ENCODE measurements at places on chromosomes 5 and 9. TPM values are rescaled to one million over a fixed set of nuclear protein-coding genes. Genes with fewer than 3 reads are reported as not detected.

GRCh38 chr9:117302487-117302886 lies 112.4 kb downstream of the ASTN2 start:
- no peaks in the 10 kb centered on the region for H3K4me1 ChIP-seq
- H3K27me3 ChIP-seq = no peaks in the 10 kb centered on the region
- no peak overlapping the region for H3K4me3 ChIP-seq
- no peaks in the 10 kb centered on the region for H3K36me3 ChIP-seq
- no peak overlapping the region for H3K27ac ChIP-seq
- no peak for DNase-seq

GRCh38 chr9:96408409-96409280 lies 9.5 kb downstream of the ZNF367 start:
- no peaks in the 10 kb centered on the region for H3K36me3 ChIP-seq
- H3K27ac ChIP-seq = peak overlapping the region; percentile 19
- no peaks in the 10 kb centered on the region for H3K27me3 ChIP-seq
- peaks cover 4% of the 10 kb centered on the region for H3K4me1 ChIP-seq

DNA sequence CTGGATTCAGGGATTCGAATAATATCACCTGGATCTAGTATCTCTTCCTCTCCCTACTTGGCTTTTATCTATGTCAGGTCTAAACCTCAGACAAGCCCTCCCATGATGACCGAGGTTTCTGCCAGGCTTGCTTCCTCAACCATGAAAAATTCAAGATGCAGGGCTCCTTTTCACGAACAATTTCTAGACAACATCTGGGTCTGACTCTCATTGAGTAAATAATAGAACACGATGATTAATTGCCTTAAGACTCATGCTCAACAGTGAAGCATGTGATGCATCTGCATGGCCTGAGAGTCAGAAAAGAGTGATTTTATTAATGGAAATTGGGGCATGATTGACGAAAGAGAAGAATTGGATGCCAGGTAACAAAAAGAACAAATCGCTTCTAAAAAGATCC lies 277.2 kb upstream of the ZNF608 start:
- no peaks in the 10 kb centered on the region for H3K36me3 ChIP-seq
- H3K27me3 ChIP-seq = peaks cover 2% of the 10 kb centered on the region
- no peak overlapping the region for H3K4me3 ChIP-seq
- H3K4me1 ChIP-seq = no peaks in the 10 kb centered on the region
- DNase-seq = no peak

DNA sequence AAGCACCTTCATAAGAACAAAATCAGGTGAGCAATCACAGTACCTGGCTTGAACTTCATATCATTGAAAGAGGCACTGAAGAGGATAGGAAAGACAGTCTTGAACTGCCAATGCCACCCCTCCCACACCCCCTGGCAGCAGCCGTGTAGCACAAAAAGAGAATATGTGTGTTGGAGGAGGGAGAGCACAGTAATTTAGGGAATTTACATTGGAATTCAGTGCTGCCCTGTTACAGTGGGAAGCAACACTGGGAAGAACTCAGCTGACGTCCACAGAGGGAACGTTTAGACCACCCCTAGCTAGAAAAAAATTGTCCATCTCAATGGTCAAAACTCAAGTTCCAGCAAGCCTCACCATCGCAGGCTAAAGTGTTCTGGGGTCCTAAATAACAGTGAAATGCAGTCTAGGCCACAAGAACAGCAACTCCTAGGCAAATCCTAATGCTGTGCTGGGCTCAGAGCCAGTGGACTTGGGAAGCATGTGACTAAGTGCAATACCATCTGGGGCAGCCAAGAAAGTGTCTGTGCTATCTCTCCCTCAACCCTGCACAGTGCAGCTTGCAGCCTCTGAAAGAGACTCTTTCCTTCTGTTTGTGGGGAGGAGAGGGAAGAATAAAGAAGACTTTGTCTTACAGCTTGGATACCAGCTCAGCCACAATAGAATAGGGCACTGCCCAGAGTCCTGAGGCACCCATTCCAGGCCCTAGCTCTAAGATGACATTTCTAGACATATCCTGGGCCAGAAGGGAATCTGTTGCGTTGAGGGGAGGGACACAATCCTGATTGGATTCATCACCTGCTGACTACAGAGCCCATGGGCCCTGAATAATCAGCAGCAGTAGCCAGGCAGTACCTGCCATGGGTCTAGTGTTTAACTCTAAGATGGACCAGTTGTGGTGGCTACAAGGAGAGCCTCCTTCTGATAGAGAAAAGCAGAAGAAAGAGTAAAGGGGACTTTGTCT lies 62.1 kb upstream of the VLDLR start:
- DNase-seq = no peak
- H3K36me3 ChIP-seq = no peaks in the 10 kb centered on the region
- H3K4me3 ChIP-seq = no peak overlapping the region
- H3K27me3 ChIP-seq = peaks cover 8% of the 10 kb centered on the region
- no peak overlapping the region for H3K27ac ChIP-seq

DNA sequence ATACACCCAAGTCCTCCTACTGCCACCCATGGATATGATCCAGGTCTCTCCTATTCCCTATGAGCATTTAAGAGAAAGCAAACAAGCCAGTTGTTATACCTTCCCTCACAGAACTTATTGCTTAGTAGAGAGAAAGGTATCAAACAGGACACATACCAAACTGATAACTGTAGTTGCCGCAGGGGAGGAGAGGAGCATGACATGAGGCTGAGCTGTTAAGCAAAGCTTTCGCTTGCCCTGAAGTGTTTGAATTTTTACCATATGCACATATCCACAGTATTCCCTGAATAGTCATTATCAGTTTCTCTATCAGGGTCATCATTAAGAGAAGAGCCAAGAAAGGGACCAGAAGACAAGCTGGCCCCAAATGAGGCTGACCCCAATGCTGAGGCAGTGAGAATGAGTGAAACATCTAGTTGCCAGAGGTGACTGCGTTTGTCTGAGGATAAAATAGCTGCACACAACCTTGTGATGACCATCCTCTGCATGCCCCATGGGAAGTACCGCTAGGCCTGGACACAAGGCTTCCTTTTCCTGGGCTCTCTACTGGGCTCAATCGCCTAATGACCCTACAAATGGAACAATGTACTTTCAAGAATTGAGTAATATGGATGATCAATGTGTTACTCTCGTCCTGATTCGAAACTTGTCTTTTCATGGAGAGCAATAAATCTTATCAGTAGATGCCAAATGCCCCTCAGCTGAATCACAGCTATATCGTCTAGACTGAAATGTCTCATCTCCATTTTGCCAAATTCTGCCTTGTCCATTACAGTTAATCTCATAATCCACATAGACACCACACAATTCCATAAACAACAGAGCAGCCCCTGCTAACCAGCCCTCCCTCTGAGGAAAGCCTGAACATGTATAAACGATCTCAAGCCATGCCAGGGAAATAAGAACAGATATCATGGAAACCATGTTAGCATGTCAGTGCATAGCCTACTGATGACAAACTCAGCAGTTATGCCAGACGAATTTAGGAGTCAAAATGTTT lies 4.3 kb upstream of the IFNK start:
- no peak overlapping the region for H3K27ac ChIP-seq
- no peak for DNase-seq
- H3K27me3 ChIP-seq = peaks cover 7% of the 10 kb centered on the region
- no peaks in the 10 kb centered on the region for H3K4me1 ChIP-seq
- no peak overlapping the region for H3K4me3 ChIP-seq

- H3K4me3 ChIP-seq = no peak overlapping the region
- H3K36me3 ChIP-seq = no peaks in the 10 kb centered on the region
- no peaks in the 10 kb centered on the region for H3K4me1 ChIP-seq
- H3K27ac ChIP-seq = no peak overlapping the region
- DNase-seq = no peak
These were observed 237.5 kb upstream of the ADRA1B start for GRCh38 chr5:159678657-159679392.

DNA sequence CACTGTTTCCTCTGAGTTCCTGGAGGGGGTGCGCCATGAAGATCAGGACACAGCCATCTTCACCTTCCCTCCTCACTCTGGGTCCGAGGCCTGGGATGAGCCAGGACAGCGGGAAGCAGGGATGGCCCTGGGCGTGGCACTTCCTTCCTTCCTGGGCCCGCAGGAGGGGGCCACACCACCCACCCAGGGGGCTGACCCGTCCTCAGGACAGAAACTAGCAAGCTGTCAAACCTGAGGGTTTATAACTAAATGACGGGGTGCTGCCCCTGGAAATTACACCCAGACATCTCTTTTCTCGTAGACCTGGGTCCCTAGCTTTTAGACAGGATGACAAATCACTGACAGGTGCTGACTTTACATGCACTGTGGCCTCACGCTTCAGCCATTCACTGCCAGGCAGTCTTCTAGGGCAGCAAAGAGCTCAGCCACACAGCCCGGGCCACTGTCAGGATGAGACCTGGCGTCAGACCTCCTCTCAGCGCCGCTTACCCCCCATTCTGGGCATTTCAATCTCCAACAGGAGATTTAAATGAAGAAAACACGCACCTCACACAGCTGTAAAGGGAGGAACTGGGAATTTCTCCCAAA lies 8.1 kb downstream of the FCN2 start:
- H3K27me3 ChIP-seq = no peaks in the 10 kb centered on the region
- H3K4me1 ChIP-seq = no peaks in the 10 kb centered on the region
- no peaks in the 10 kb centered on the region for H3K36me3 ChIP-seq
- H3K4me3 ChIP-seq = no peak overlapping the region
- H3K27ac ChIP-seq = no peak overlapping the region

GRCh38 chr5:112306956-112307355 lies 112.1 kb downstream of the EPB41L4A start:
- no peak overlapping the region for H3K4me3 ChIP-seq
- no peaks in the 10 kb centered on the region for H3K4me1 ChIP-seq

- no peaks in the 10 kb centered on the region for H3K27me3 ChIP-seq
- no peak for DNase-seq
- H3K27ac ChIP-seq = no peak overlapping the region
- H3K4me1 ChIP-seq = no peaks in the 10 kb centered on the region
- no peaks in the 10 kb centered on the region for H3K36me3 ChIP-seq
- no peak overlapping the region for H3K4me3 ChIP-seq
These were observed 358.5 kb upstream of the RGMB start for GRCh38 chr5:98414938-98415337.

The CCNJL gene
- polyA plus RNA-seq = 29.7 TPM

The CLTA gene
- 121 TPM for polyA plus RNA-seq

The CARTPT gene
- polyA plus RNA-seq = not detected

The MRPL22 gene
- 79.7 TPM for polyA plus RNA-seq

The NRARP gene
- polyA plus RNA-seq = not detected

Measured in immature natural killer cell (primary cell).